ENCODE measurements at places on chromosomes 2 and 18.

DNA sequence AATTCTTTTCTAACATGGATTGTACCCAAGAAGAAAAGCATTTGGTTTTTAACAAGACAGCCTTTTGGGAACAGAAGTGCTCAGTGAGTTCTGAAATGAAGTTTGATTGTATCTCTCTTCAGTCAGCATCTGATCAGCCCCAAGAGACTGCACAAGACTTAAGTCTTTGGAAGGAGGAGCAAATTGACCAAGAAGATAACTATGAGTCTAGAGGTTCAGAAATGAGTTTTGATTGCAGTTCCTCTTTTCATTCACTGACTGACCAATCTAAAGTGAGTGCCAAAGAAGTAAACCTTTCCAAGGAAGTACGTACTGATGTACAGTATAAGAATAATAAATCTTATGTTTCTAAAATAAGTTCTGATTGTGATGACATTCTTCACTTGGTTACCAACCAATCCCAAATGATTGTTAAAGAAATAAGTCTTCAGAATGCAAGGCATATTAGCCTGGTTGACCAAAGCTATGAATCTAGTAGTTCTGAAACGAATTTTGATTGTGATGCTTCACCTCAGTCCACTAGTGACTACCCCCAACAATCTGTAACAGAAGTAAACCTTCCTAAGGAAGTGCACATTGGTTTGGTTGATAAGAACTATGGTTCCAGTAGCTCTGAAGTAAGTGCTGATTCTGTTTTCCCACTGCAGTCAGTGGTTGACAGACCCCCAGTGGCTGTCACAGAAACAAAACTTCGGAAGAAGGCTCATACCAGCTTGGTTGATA, 31.2 kb downstream of the ZDBF2 start:
- DNase-seq: no peak

DNA sequence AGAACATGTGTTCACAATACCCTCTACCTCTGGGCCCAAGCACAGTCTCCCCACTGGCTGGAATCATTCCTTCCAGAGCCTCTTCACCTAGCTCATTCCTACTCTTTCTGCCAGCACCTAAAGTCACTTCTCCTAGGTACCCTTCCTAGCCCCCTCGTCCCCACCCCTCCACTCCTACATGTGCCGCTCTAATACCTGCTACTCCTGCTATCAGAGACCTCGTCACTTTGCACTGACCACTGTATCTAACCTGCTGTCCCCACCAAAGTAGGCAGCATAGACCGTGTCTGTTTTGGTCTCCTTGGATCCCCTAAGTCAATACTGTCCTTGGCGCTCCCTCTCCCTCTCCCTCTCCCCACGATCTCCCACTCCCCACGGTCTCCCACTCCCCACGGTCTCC, 53.2 kb upstream of the PKDCC start:
- no peak for DNase-seq

- no peak for DNase-seq
Measured at GRCh38 chr2:197232010-197232409, 78.6 kb downstream of the ANKRD44 start.

DNA sequence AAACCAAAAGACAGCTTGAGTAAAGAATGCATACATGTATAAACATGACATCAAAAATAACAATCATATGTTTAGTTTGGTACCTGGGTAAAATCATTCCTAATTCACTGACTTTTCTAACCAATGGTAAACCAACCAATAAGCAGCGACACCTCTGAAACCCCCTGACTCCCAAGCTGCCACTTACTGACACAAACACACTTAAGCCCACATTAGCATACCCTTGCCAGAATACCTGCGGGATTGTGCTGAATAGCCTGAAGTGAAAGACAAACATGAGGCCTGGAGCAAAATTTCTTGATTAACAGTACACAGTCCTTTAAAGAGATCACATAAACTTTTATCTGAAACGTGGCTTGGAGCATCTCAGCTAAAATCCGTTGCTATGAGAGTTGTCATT, 902.9 kb downstream of the TMEM182 start:
- DNase-seq: no peak

DNA sequence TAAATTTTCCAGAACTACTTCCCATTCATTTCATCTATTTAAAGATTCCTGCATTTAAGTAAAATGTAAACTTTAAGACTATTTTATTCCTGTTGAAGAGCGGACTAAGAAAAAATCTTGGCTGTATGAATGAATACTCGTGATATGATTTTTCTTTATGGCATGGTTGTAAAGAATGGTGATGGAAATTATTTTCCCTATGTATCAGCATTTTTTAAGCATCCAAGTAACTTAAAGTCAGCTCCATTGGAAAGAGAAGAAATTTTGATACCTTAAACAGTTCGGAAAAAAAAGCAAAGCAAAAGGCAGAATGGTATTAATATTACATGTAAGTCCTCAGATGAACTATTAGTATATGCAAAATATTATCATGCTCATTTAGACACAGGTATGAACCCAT, 58.9 kb downstream of the VWC2L start:
- DNase-seq: no peak

DNA sequence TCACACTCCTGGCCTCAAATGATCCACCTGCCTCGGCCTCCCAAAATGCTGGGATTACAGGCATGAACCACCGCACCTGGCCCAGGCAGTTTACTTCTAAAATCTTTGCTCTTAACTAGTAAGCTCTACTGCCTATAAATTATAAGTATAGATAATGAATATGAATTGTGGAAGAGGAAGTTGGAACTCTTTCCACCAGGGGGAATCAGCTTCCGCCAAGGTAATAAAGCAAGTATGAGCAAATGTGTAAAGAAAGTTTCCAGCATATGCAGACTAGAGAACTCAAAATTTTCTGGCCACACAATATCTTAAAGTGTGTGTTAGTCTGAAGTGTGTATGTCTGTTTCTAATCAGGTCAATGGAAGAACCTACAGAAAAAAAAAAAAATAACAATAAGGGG, 68.1 kb downstream of the RMDN2 start:
- no peak for DNase-seq

- DNase-seq: no peak
Measured at GRCh38 chr2:233002829-233003657, 10.0 kb downstream of the NGEF start.

DNA sequence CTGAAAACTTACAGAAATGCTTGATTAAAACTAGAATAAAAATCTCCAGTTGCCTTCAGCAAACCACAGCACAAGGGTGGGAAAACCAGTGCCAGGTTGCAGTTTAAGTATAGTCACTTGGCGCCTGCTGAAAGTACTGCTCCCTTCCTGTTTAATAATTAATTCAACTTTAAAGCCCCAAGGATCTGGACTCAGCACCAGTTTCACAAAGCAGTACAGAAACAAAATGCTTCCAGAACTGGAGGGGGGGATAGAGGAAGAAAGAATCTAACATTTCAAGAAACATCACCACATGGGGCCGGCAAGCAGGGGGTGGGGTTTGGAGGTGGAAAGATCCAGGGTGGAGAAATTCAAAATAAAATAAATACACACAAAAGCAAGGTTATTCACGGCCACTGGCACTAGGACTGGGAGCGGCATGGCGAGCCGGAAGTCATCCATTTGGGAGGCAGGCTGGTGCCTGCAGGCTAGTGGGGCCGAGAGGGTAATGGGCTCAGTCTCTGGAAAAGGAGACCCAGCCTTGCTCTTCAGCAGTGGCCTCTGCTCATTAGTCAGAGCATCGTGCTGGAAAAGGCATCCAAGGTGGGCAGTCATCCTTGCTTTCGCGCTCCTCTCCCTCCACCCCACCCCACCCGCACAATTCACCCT, 85.8 kb downstream of the POU3F3 start:
- DNase-seq: no peak

DNA sequence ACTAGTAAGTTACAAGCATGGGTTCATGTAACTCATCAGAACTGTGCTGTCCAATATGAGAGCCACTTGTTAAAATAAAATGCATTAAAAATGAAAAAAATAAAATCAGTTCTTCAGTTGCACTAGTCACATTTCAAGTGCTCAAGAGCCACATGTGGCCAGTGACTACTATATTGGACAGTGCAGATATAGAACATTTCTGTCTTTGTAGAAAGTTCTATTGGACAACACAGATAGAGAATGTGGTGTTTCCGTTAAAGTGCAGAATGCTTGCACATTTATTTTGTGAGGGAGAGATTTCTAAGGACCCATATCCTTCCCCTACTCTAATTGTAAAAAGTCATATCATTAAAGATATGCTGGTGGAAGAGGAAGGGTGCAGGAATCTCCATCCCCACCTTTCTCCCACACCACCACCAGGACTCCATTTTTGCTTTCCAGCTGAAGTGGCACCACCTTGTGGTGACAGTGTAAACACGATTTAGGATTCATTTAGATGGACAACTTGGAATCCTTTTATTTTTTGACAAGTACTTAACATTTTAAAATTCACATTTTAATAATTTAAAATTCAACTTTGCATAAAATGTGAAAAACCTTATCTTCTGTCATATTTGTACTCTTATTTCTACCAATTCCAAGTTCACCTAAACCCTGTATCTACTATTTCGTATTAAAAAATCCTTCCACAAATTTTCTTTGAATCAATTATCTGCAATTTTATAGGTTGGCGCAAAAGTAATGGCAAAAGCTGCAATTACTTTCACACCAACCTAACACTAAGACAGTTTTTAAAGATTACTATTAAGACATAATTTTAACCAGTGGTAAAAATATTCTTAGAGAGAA, 9.4 kb upstream of the CD302 start:
- peak; percentile 39 for DNase-seq
